HTR-8/SVneo (cell line): ENCODE measurements at places on chromosomes 6 and 20.

DNA sequence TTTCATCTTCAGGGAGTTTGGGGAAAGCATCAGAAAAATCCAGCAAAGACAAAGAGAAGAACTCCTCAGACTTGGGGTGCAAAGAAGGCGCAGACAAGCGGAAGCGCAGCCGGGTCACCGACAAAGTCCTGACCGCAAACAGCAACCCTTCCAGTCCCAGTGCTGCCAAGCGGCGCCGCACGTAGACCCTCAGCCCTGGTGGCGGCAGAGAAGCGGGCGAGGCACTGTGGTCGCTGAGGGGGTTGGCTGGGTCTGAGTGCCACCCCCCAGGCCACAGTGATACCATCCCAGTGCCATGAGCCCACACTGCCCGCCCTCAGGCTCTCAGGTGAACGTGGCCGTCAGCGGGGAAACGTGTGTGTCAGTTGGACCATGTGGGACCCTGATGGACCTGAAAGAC is 3.2 kb downstream of the MRGBP start:
- DNase-seq: no peak

DNA sequence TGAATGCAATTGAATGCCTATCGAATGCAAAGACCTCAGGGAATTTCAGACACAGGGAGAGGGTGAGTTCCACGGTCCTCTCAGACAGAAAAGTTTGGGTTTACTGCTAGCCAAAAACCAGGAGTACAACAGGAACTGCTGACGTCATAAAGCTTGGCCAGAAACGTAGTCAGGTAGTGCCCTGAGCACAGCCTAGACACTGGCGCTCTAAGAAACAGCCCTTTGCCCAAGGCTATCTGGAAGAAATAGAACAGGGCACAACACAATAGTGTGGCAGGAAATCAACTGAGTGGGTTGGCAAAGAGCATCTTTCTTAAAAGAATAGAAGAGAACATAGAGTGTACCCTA is 58.0 kb downstream of the GFOD1 start:
- no peak for DNase-seq

GRCh38 chr20:19995220-19995863 is 21.8 kb upstream of the NAA20 start:
- DNase-seq: peak; percentile 51

GRCh38 chr6:109498936-109499335 is 15.9 kb upstream of the ZBTB24 start:
- no peak for DNase-seq

DNA sequence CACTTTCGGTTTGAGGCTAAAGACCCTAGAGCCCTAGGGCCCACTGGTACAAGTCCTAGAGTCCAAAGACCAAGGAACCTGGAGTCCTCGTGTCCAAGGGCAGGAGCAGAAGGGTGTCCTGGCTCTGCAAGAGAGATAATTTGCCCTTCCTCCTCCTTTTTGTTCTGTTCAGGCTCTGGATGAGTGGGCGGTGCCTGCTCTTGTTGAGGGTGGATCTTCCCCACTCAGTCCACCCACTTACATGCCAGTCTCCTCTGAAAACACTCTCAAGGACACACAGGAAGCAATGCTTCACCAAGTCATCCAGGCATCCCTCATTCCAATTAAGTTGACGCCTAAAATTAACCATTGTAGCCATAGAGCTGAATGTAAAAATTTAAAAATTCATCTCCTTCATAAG is 102.1 kb downstream of the UST start:
- no peak for DNase-seq

- DNase-seq: no peak
Observed at GRCh38 chr6:81515562-81516453, 236.7 kb downstream of the TENT5A start.

DNA sequence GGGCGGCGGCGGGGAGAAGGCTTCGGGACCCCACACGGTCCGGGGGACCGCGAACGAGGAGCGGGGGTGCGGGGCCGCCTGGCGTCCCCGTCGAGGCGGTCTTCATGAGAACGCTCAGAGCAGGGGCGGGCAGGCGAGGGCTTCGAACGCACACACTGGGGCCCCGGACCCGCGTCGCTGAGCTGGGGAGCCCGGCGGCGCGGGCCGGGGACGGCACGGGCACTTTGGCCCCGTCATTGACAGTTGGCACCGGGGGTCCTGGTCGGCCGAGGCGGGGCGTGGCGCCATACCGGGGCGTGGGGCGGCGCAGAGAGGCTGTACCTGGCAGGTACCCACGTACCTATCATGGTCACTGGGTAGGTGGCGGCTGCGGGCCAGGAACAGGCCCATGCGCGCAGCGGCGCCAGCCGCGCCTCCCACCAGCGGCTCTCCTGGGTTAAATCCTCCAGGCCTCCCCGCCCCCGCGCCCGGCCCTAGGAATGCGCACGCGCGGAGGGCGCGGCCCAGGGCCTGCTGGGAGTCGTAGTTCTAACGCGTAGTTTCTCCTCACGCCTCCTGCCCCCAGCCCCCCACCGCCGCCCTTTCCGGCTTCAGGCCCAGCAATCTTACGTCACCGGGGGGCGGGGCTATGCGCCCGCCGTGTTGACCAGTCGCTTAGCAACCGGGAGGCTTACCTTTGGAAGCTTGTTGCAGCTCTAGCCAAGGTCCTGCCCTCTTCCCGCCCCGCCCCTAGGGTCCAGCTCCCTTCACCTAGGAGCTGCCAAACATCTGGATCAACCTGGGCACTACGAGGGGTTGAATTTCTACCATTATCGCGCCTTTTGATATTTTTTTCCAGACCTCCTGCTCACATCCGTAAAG is at the start of the genes PACRG and PRKN:
PACRG (plus strand) TSS at position 653 of the 861 bp plus-strand sequence.
PRKN (minus strand) TSS at position 445 of the 861 bp plus-strand sequence.
- peak; percentile 94 for DNase-seq

- no peak for DNase-seq
Observed at GRCh38 chr20:20366876-20367574, 879 bp upstream of the INSM1 start.

GRCh38 chr20:50439539-50440453 is 70.4 kb upstream of the PTPN1 start:
- no peak for DNase-seq

DNA sequence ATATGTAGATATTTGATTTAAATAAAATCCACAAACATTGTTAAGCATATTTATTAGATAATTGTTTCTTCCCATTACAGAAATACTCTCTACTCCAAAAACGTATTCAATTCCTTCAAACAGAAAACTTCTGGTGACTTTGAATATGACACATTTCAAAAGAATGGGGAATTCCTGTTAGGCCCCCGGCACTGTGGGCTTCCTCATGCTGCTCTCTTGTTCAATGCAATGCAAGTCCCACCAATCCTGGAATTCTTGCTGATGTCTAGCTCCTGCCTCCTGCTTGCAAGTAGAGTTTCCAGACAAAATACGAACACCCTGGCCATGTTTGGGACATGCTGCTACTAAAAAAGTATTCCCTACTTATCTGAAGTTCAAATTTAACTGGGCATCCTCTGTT is 544.1 kb downstream of the QKI start:
- DNase-seq: peak; percentile 57

GRCh38 chr6:41332842-41333736 is 2.3 kb upstream of the NCR2 start:
- DNase-seq: no peak

DNA sequence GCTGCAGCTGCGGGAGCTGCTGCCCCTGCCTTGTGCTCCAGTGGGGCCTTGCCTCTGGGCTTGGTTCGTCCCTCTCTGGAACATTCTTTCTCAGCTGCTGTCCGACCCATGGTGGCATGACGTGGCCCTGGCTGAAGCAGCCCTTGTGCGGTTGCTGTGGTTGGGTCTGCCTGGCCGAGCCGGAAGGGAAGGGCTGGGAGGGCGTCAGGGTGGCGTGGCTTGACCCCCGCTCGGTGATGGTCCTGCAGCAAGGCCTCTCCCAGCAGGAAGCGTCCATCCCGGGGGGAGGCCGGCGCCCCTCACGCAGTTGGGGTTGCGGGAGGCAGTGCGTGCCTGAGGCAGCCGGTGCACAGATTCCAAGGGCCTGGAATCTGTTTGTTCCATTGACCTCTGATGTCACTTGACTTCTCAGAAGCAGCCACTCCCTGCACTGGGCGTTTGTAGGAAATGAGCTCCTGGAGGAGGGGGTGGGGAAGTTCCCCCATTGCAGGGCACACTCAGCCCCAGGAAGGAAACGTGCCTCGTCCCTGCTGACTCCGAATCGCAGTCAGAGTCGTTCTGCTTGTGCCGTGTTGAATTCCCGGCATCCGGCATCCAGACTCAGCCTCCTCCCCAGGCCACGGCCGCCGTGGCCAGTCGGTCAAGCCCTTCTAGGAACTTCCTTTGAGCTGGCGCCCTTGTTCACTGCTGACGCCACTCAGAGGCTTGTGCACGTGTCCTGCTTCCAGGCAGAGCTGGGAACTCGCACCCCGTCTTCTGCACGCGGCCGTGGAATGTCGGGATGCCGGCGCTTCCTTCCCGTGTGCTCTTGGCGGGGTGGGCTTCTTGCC is 9.7 kb upstream of the TNFRSF6B start:
- peak; percentile 69 for DNase-seq

- DNase-seq: no peak
Observed at GRCh38 chr20:46666818-46667515, 15.7 kb upstream of the SLC13A3 start.

- DNase-seq: no peak
Observed at GRCh38 chr6:41522780-41523548, 23.2 kb upstream of the FOXP4 start.

- no peak for DNase-seq
Observed at GRCh38 chr6:44590471-44590870, 203.0 kb downstream of the CDC5L start.

DNA sequence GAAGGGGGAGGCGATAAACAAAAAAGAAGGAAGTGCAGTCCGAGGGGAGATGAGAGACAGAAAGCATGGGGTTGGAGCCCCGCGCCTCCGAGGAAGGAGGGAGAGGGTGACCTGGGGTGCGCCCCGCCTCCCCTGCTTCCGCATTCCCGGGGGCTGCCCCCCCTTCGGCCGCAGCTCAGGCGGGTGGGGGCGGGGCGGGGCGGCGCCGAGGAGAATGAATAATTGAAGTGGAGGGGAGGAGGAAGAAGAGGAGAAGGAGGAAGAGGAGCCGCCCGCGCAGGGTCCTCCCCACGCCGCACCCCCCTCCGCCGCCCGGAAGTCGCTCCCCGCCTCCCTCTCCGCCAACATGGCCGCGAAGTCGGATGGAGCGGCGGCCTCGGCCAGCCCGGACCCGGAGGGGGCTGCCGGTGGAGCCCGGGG is at the start of gene XKR7:
XKR7 (plus strand) TSS at position 322 of the 420 bp plus-strand sequence; CDS start at position 347, 25 bp downstream.
- no peak for DNase-seq

DNA sequence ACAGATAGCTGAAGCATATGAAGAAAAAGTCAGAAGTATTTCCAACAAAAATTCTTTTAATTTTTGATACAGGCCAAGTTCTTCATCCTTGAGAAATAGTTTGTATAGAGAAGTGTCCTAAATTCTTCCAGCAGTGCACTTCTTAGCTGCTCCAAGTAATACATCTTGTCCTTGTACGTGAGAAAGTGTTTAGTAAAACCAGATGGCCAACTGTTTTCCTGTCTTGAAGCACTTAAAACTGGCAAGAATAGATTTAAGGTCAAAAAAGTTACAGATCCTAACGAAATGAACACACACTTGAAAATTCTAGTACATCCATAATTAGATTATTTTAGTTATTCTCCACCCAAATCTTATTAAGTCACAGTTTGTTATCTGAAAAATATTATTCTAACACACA is 52.2 kb upstream of the HSF2 start:
- DNase-seq: no peak

DNA sequence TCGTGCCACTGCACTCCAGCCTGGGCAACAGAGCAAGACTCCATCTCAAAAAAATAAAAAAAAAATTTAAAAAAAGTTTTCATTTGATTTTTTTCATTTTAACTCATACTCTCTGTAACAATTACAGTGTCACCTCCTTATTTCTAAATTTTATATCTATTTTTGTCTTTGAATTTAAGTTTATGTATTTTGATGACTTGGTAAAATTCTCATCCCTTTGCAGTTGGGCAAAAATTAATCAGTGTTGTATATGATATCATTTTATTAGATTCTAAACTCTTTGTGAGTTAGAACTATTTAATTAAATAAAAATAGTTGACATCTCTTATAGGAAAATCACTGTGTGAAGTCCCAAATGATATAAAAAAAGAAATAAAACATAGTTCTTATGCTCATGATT is 270.7 kb downstream of the PLCB1 start:
- no peak for DNase-seq

DNA sequence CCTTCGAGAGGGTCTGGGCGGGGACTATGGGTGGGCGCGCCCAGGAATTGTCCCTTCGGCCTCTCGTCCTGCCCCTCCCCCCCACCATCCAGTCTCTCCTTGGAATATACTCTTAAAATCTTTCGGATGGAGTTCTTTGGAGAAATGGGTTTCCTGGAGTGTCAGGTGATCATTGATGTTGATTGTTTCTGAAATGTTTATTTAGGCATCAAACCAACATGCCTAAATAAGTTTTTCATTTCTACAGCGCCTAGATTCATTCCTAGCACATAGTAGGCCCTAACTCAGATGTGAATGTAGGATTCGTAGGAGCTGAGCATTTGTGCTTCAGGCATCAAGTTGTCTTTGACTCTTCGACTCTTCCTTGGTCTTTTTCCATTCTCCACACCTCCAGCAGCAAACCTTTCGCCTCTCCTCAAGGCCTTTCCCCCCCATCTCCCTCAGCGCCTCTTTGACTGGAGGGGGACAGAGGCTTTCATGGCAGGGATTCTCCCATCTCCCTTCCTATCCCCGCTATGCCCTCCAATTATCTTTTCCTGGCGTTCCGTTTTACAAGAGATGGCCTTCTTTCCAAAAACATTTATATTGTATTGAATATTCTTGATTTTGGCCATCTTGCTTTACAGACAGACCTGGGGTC is 610 bp downstream of the CASP8AP2 start:
- no peak for DNase-seq

DNA sequence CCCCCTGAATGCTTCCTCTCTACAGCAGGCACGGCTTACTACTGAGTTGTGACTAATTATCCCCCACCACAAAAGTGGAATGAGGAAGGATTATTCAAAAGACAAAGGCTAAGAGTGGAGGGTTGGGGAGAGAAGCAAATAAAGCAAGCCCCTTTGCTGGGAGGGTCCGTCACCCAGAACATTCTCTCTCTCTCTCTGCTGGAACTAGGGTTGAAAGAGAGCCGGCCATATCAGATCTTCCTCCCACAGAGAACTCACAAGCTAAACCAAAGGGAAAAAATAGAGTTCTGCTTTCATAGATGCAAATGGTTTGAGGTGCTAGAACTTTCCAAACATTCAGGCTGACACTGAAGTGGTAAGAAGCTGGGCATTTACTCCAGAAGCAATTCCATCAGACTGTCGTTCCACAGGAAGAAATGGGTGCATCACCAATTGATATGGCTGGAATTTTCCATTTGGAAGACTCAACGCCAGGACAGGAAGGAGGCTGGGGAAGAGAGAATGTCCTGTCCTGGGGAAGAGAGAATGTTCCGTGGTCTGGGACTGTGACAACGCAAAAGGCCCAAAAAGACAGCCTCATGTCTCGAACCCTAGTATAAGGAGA is 7.9 kb downstream of the ZMYND8 start:
- DNase-seq: no peak

- no peak for DNase-seq
Observed at GRCh38 chr6:34022250-34022872, 123.5 kb downstream of the GRM4 start.

DNA sequence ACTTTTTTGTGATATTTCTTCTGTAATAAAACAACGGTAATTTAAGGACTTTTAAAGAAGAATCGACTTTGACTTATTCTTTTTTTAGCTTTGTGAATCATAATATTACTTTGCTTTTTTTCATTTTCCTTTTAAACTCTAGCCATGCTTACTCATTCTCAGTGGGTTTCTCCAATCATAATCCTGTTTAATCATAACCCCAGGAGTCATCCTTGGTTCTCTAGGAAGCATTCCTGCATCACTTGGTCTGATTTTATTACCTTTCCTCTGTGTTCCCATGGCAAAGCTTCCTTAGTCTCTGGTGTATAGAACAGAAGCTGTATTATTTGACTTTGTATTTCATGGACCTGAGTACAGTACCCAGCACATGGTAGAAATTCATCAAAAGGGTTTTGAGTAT is 223.5 kb downstream of the CDKAL1 start:
- DNase-seq: no peak
